ENCODE measurements at places on chromosomes 12 and 14.

DNA sequence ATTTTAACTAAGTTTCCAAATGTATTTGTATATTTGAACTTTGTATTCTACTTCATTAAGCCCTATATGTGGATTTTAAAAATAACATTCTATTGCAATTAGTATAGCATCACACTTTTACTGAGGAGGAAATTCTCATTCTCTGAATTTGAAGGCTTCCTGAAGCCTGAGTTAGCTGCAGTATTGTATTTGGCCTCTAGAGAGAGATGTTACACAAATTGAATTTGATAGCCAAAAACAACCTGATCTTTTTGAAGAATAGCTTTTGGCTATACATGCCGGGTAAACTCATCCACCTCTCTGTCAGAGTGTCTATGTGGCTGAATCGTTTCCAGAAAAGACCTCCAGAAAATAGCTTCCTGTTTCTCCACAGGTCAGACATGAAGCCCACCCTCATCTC, 316.5 kb upstream of the OR4E1 start:
- DNase-seq, result peak; percentile 12

DNA sequence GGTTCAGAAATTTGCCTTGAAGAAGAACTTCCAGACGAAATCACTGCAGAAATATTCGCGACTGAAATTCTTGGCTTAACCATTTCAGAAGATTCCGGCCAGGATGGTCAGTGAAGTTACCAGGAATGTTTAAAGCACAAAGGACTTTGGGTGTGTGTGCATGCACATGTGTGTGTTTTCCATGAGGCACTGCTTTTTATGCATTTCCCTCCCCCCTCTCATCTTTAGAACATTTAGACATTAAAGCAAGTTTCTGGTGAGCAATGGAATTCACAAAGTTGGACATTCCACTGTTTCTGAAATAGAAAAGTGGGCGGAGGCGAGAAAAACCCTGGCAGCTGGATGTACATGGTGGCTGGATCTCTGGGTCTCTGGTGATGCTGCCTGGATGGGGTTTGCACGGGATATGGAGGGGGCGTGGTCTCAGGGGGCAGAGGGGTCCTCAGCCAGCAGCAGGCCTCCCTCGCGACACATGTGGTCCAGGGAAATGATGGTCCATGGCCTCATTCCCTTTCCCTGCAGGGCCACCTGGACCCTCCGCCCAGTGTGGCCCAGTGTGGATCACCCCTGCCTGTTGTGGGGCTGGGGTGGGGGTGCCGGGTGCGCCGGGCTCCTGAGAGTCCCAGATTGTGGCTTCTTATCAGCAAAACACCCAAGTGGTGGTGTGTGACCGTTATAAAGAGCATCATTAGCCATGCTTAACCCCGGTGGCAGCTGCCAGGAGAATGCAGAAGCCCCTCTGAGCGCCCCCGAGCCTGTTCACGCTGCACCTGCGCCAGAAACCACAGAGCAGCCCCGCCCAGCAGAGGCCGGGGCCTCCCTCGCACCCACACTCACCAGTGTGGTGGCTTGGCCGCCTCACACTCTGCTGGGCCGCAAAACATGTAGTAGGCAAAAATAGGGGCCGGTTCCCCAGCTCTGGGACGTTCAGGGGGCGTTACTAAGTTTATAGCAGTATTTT, 17.8 kb upstream of the BCL7A start:
- peak; percentile 10 for DNase-seq

- DNase-seq, result peak; percentile 38
These were observed 89.0 kb upstream of the SFSWAP start for GRCh38 chr12:131621701-131622421.

DNA sequence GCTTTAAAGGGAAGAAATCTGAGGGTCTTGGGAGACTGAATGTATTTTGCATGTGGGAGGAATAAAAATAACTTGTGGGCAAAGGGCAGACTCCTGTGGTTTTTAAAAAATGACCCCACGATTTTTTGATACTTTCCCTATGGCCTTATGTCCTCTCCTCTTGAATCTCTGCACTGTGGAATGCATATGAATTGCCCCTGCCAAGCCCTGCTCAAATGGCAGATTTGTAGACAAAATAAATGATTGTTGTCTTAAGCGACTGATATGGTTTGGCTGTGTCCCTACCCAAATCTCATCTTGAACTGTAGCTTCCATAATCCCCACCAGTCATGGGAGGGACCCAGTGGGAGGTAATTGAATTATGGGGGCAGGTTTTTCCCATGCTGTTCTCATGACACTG, 223.8 kb downstream of the DACT1 start:
- no peak for DNase-seq

DNA sequence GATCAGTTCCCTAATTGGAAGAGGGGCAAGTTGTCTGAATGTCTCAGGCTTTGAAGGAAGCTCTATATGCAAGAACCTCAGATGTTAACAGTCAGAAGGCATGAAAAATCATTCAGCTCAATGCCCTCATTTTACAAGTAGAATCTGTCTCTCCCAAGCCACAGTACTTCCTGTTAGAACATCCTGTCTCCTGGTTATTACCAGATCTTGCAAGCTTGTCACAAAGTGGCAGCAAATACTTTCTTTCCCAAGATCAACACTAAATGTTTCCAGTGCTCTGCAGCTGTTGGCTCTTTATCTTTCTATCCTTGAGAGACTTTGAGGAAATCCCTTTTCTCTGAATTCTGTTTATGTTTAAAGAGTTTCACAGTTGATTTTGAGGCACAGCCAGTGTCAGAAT, 235.5 kb downstream of the AKAP6 start:
- no peak for DNase-seq

DNA sequence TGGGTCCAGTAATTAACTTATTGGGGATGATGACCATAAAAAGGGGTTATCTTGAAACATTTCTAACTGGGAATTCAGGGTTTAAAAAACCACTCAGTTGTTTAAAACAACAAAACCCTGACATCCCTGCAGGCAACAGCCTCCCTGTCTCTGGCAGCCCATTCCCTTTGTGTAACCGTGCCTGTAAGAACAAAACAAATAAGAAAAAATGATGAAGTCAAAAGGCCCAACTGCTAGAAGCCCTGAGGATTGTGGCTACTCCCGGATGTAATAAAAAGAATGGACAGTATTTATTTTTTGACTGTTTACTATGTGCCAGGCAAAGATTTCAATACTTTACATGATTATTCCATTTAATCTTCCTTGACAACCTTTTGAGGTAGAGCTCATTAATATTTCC, 75.3 kb downstream of the TMCC3 start:
- DNase-seq, result no peak

GRCh38 chr14:70168406-70168805, 20.3 kb downstream of the SLC8A3 start:
- no peak for DNase-seq

DNA sequence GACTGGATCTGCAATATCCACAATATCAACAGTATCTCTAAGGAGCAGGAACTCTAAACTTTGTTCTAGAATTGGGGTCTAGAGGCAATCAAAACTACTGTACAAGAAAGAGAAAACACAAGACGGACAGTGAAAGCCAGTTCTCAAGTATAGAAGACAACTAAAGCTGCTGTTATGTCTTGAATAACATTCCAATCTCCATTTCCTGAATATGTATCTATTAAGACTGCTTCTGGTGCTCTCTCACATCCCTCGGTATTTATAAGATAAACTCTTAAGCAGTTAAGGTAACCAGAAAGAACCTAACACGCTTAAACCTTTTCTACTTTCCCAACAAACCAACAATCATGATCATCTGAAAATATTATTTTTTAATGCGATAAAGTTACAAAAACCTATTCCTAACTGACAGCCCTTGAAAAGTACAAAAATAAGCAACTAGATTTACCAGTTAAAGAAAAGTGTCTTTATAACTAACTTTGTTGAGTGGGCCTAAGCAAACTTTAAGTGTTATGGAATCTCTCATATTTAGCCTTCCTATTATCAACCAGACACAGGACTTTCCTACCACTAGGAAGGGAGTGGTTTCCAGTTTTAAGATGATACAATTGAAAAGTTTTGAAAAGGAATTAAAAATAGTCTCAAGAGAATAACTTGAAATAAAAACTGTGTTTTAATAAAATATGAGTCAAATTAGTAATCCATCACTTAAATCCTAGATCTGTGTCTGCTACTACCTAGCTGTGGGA, 30.7 kb downstream of the NUMB start:
- no peak for DNase-seq

GRCh38 chr12:68013181-68013580, 23.9 kb downstream of the IFNG-AS1 start:
- no peak for DNase-seq

- no peak for DNase-seq
These were observed 264.0 kb downstream of the ATXN7L3B start for GRCh38 chr12:74801625-74802024.

GRCh38 chr12:107223821-107224220, 130.5 kb upstream of the CRY1 start:
- DNase-seq, result no peak

- no peak for DNase-seq
These were observed 766.2 kb downstream of the FLRT2 start for GRCh38 chr14:86296173-86296572.

DNA sequence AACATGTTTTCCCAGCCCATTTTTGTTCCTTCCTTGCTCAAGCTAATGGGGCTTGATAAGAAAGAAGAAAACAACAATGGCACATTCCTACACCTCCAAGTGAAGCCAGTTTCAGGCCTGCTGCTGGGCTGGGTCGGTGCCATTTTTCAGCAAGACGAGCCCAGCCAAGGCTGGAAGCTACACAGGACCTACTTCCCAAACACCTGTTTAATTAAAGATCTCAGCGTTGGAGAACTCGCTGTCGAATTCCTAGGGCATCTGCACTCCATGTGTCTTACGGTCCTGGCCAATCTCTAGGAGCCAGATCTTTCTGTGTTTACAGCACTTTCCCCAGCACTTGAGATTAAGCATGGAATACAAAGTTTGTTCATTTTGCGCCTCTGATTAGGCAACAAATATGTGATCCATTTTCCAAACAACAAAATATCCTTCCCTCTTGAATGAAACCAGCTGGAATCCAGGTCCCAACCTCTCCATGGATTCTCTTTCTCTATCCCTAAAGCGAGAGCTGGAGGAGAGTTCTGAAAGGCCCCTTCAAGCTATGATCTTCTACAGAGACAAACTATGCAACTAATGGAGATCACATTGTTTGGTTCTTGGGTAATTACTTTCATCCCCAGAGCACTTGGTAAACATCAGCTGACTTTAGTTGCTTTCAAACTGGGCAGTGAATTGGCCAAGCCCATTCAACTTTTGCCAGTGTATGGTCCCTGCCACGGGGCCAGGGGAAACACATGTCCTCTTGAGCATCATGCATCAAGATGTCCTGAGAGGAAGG, 34.3 kb upstream of the TC2N start:
- no peak for DNase-seq

DNA sequence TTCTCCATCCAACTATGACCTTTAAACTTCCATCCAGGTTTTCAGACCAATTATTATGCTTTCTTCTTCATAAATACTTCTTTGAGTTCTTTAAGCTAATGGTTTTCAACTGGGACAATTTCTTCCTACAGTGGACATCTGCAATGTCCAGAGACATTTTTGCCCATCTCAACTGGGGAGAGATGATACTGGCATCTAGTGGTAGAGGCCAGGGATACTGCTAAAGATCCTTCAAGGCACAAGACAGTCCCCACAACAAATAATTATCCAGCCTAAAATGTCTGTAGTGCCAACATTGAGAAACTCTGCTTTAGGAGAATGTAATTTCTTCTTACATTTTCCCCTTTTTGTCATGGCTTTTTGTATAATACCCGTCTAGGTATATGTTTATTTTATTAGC, 10.6 kb downstream of the TRHDE start:
- no peak for DNase-seq

GRCh38 chr14:66115740-66116502, 370.2 kb upstream of the CCDC196 start:
- no peak for DNase-seq

DNA sequence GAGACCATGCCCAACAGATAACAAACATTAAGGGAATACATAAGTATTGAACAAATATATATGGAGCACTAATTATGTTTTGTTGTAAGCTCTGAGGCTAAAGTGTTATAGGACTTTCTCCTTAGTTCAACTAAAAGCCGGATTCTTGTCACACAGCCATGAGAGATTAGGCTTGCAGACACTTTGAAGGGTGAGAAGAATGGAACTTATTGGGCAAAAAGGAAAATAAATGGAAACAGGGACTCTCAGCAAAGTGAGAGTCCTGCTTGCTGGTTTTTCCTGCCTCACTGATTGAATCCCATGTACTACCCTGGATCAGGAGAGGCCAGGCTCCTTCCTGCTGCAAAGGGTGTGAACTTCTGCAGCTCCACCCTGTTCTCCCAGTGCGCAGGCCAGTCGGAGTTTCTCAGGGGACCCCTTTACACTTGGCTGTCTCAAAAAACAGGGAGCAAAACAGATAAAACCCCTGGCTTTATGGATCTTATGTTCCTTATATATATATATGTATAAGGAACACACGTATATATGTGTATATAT, 77.1 kb upstream of the FUT8 start:
- no peak for DNase-seq

GRCh38 chr14:91957876-91958313, 10.4 kb upstream of the FBLN5 start:
- DNase-seq, result no peak

DNA sequence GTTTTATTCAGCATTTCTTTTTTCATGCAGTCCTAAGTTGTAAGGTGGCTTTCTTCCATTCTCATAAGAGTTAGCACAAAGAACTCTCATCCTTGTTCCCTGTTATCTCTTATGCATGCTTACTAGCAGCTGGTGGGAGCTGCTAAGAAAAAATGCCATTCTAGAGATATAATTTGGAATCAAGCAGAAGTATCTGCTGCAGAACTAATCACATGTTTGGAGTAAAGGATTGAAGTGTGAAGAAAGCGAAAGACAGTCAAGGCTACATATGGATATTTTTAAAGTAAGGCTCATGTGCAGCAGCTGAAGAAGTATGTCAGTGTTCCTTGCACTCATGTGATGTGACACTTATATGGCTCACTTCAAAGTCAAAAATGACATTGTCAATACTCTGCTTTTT, 116.2 kb upstream of the PCED1B start:
- no peak for DNase-seq

- DNase-seq, result no peak
These were observed 84.2 kb downstream of the SCARB1 start for GRCh38 chr12:124779161-124780141.

- DNase-seq, result no peak
These were observed 45.6 kb downstream of the CCDC88C start for GRCh38 chr14:91371990-91372375.
